ENCODE measurements at places on chromosomes 1 and 21.

- no peak for DNase-seq
Observed at GRCh38 chr1:159250638-159251216, 46.1 kb downstream of the ACKR1 start.

- DNase-seq, result no peak
Observed at GRCh38 chr1:2499986-2500596, 24.0 kb downstream of the PLCH2 start.

DNA sequence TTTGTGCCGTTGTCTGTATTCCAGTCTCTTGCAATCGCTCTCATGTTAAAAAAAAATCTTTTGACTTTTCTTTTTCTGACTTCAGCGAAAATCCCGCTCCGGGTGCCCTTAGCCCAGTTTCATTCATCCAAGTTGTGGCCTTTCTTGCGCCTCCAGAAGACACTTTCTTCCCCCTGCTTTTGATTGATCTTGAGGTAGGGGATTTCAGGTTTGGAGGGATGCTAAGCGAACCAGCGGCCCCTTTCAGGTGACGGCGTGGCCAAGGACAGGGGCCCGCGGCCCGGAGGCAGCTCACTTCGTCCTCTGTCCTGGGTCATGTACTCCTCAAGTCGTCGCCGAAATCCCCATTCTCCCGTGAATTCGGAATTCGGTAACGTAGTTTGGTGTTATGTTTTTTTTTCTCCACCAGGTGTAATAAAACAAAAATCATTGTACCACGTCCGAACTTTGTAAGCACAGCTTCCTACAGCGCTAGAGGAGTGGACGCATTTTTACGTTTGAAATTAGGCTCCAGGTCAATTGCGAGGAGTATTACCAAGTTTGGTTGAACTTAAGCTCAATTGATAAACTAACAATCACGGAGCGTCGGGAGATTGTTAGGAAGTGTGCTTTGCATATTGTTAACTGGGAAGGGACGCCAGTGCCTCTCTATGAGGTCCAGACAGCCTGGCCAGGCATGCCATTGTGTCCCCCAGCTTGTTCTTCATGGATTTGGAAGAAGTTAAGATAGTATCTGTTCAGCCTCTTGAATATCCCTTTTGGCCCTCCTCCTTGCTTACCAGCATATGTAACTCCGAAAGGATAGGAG is 1.1 kb downstream of the MRPS6 start:
- no peak for DNase-seq

GRCh38 chr1:245604979-245605378 is 450.2 kb downstream of the KIF26B start:
- DNase-seq, result no peak

DNA sequence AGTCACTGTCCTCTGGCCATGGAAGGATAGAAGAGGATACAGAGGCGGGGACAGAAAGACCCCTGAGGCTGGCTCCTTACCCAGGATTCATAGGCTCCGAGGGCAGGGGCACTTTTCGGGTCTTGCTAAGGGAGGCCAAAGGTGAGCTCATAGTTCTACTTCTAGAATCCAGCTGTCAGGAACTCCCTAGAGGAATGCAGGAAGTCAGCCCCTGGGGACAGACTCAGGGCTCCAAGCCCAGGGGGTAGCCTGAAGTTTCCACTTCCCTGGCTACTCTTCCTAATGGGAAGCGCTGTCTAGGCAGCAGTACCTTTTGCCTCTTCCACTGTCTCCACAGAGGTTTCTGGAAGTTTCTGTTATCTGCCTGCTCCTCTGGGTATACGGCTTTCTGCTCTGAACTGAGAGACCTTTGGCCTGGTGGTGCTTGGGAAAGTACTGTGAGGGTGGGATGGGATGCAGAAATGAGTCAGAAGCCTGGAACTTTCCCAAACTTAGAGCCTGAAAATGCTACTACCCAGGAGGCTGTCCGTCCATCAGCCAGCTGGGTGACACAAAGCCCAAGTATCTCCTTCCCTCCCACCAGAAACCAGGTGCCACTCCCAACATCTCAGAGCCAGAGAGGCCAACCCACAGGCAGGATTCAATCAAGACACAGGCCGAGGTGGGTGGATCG is 3.6 kb downstream of the UBXN11 start:
- DNase-seq, result no peak

GRCh38 chr1:166302989-166303758 is 136.4 kb upstream of the FAM78B start:
- no peak for DNase-seq

- no peak for DNase-seq
Observed at GRCh38 chr1:16318555-16318954, 33.7 kb downstream of the FBXO42 start.

DNA sequence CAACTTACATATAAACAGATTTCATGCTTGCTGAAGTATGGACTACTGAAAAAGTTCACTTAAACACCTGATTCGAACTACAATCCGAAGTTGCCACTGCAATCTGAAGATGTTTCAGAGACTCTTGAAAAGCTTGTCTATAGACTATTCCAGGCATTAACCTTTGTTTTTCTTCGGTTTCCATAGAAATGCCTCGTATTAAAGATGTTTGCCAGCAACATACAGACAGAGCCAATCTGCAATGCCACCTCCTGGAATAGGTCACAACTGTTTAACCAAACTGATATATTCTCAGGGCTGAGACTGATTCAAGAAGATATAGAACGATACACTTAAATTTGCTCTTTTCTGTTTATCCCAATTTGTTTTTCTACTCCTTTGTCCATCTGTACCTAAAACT is 28.9 kb upstream of the DMRTB1 start:
- DNase-seq, result no peak

DNA sequence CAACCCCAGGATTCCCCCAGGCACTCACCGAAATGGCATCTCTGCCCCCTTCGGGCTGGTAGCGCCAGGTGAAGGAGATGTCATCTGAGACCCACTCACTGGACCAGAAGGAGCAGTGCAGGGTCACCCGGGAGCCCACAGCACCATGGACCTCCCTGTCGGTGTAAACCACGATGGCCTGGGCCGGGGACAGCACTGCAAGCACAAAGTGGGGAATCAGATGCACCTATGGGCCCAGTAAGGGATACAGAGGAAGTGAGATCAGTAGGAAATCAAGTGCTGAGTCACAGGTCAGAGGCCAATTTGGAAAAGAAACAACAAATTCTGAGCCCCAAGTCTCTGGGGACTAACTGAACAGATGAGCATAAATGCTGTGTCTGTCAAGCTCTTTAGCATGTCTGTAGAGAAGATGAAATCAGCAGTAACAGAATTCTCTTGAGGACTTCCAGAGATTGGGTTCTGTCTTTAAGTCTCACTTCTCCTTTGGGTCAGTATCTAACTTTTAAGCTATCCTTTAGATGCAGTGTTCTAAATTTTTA is 2.5 kb downstream of the MPZ start:
- no peak for DNase-seq

- DNase-seq, result no peak
Observed at GRCh38 chr1:230842801-230843200, 25.5 kb downstream of the C1orf198 start.

DNA sequence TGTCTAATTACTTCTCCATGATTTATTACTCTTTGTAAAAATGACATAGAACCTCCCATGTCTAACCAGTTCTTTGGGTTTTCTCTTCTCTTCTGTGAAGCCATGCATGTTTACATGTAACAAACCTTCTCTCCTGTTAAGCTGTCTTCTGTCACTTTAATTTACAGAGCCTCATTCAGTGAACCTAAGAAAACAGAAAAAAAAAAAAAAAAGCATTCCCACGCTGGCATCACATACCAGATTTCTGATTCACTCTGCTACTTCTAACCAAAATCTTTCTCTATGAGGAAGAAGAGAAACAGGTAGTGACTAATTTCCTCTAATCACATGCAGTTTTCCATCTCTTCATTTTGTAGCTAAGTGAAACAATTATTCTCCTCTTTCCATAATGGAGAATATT is 141.4 kb upstream of the CXADR start:
- DNase-seq, result no peak

GRCh38 chr1:22592919-22593790 is 29.9 kb downstream of the EPHA8 start:
- no peak for DNase-seq

- no peak for DNase-seq
Observed at GRCh38 chr1:30042438-30043147, 680.8 kb downstream of the MATN1 start.

GRCh38 chr1:204128464-204128963 is 23.3 kb downstream of the ETNK2 start:
- DNase-seq, result no peak

GRCh38 chr1:51203121-51203873 is 32.8 kb upstream of the RNF11 start:
- no peak for DNase-seq

GRCh38 chr1:202376247-202376646 is 27.7 kb downstream of the PPP1R12B start:
- no peak for DNase-seq

DNA sequence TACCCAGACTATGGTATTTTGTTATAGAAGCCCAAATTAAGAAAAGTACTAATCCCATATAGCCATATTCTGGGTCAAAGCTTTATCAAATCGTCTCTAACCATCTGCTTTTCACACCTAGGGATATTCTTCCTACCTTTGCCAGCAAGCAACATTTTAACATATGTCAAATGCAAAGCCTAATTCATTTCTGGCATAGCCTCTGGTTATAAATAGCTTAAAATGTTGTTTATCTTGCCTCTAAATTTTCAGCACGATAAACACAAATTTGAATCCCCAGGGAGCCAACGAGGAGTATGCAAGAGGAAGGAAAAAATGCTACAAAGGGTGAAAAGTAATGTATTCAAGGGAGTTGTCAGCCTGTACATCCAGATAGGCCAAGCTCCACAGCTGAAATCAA is 357.2 kb downstream of the KCNH1 start:
- no peak for DNase-seq

DNA sequence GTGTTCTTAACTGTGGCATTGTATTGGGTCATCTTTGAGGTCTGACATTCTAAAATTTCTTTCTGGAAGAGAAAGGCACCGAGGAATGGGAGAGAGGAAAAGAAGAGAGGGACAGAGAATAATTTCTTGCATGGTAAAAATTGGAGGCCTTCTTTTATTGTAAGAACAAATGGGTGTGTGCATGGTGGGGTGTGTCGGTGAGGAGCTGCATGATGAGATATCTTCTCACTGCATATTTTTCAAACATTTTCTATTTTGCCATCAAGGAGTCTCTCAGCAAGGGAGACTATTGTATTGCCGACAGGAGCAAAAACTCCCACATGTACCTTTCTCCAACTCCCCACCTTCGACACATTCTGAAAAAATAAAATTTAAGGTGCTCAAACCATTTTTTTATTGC is 6.5 kb upstream of the CTSE start:
- no peak for DNase-seq

DNA sequence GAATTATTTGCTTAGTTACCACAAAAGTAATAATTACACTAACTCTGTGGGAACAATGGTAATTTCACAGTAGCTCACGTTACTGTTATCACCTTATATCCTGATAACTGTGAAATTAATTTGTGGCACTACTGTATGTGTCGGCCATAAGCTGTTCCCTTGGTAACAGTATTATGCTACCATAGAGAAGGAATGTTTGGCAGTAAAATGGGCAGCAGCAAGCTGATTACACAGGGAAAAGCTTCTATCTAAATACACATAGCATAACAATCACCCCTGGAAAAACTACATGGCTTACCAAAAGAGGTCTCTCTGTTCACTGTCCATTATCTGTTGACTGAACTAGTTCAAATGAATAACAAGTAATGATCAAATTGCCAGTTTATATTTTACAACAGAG is 124.1 kb downstream of the DPYD start:
- no peak for DNase-seq

DNA sequence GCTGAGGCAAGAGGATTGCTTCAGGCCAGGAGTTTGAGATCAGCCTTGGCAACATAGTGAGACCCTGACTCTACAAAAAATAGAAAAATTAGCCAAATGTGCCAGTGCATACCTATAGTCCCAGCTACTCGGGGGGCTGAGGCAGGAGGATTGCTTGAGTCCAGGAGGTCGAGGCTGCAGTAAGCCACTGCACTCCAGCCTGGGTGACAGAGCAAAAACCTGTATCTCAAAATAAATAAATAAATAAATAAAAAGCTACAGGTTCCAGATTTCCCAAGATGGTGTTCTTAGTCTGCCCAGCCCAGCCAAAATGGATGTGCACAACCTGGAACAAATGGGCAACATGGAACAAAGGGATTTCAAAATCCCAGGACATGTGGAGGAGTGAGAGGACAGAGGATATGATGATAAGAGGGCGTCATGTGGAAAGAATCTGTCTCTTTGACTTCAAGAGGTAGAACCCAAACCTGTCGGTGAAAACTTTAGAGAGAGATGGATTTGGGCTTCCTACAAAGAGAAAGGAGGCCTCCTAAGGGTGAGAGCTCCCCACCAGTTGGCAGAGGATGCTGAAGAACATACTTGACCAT is 3.2 kb downstream of the EDARADD start:
- DNase-seq, result no peak

GRCh38 chr1:222979561-222979960 is 163.5 kb downstream of the TLR5 start:
- DNase-seq, result no peak

DNA sequence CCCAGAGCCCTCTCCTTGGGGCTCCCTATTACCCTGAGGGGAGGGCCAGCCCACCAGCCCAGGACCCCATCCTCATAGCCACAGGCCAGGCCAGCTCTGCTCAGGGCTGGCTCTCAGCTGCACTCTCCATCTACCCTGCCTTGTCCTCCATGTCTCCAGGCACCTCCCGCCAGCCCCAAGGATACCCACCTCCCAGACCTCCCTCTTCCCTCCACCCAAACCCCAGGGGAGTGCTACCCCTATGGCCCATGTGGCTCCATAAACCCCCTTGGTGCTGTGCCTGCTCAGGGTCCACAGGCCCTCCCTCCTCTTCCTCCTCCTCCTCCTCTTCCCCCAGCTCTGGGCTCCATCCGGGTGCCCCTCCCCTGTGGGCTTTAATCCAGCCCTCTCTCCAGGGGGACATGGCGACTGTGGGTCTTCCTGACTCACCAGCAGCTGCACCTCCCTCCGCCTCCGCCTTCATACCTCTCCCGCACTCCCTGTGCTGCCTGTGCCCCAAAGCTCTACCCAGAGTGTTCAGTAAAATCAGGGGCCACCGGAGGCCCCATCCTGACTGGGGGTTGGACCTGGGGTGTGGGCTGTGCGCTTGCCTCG is 9.1 kb downstream of the YBEY start:
- DNase-seq, result no peak

DNA sequence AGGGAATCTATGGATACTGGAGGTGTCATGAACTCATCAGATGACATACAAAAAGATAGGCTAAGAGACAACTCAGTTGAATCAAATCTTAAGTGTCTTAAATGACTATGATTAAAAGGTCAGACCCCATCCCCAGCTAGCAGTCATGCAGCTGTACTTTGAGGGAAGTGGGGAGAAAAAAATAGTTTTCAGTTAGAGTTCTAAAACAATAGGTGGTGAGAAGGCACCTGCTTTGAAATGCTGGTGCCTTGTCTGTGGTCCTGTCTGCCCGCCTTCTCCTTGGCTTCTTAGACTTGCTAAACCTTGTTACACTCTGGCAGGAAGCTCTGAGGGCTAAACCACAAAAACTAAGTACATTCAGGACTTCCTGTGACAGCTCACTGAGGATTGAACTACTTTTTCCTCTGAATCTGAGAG is 15.3 kb downstream of the CD2 start:
- DNase-seq, result no peak

GRCh38 chr1:14529475-14529874 is 69.0 kb upstream of the KAZN start:
- no peak for DNase-seq
